ENCODE measurements at places on chromosomes 7 and 10.
A peak's percentile ranks its signal among the peaks of the same experiment; 100 is the strongest.

DNA sequence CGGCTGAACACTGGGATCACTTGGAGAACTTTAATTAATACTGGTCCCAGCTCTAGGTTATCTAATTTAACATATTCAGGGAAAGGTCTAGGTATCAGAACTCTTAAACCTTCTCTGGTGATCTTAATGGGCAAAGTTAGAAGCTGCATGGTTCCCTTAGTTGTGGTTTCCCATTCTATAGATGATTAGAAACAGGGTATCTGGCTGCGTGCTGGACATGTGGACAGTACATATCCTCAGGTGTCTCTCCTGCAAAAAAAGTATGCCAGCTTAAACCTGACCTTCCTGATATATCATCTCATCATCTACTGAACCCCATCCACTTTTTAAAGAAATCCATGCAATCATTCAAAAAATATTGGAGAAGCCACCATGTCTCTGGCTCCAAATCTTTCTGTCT, 284.5 kb upstream of the DKK1 start:
- DNase-seq: no peak

GRCh38 chr7:94330269-94331020, 64.2 kb upstream of the COL1A2 start:
- DNase-seq: no peak

GRCh38 chr10:8245131-8245813, 190.8 kb downstream of the GATA3 start:
- DNase-seq: peak; percentile 53

- no peak for DNase-seq
These were observed 1.5 kb downstream of the IRF5 start for GRCh38 chr7:128939075-128939860.

- no peak for DNase-seq
These were observed 72.4 kb downstream of the DENND2A start for GRCh38 chr7:140568021-140568813.

DNA sequence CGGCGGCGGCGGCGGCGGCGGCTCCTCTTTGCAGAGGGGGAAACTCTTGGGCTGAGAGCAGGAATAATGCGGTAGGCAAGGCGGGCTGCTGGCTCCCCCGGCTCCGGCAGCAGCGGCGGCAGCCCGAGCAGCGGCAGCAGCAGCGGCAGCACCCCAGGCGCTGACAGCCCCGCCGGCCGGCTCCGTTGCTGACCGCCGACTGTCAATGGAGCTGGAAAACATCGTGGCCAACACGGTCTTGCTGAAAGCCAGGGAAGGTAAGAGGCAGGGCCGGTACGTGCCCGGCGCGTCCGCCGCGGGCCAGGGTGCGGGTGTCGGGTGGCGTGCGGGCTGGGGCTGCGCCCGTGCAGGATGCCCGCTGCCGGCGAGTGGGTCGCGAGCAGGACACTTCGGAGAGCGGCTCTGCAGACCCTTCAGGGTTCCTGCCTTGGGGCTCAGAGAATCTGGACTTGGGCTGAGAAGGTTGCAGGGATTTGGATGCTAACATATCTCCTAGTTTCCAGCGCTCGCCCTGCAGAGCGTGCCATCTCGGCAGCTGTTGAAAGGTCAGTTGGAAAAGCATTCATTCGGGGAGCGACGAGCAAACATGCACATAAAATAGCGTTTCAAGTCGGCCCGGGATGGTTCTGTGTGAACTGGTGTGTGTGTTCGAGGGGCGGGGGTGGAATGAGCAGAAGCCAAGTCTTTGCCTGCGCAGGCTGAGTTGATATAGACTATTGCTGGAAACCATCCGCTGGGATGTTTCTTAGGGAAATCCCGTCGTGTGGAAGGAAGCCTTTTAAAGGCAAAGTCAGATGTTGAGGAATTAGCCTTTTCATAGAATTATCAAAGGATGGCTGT, 562 bp downstream of the GRK5 start:
- DNase-seq: no peak

GRCh38 chr7:92668564-92668963, 78.4 kb upstream of the FAM133B start:
- DNase-seq: no peak

DNA sequence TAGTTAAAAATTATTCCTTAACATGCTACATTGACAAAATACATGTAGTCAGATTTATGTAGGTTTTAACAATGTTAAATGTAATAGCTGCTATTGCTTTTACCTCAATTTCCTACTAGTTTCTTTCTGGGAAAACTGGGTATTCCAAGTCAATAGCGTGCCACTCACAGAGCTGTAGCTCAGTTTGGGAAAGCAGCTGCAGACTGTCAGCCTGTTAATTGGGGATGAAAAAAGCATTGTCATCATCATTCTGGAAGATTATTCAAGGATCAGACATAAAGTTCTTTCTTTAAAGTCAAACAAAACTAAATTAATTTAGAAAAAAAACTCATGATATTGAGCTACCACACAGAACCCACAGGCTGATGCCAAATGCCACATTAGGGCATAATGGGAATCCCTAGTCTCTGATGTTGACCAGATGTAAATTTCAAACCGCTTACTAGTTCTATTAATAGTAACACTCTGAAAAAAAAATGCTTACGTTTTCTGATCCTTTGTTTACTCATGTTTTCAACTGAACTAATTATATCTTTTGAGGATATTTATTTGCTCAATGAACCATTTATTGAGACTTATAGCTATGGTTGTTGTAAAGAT, 19.6 kb upstream of the AGMO start:
- DNase-seq: no peak

GRCh38 chr7:131090886-131091692, 236.6 kb upstream of the MKLN1 start:
- DNase-seq: no peak

DNA sequence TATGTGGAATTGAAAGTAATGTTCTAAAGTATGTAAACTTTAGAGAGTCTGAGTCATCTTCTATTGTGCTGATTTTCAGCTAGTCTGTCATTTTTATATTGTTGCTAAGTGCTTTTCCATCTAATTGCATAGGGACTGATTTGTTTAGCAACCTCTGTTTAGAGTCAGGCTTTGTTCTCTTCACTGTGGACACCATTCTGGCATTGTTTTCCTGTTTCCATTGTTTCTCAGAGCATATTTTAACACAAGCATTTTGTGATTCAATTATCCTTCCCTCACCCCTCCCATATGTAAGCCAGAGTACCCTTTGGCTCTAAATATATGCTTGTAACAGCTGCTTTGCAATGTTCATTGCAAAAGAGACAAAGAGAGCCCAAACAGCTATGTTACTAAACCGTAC, 748.4 kb upstream of the PHF14 start:
- DNase-seq: no peak

- DNase-seq: no peak
These were observed 224.1 kb downstream of the DOCK4 start for GRCh38 chr7:111982133-111982532.

DNA sequence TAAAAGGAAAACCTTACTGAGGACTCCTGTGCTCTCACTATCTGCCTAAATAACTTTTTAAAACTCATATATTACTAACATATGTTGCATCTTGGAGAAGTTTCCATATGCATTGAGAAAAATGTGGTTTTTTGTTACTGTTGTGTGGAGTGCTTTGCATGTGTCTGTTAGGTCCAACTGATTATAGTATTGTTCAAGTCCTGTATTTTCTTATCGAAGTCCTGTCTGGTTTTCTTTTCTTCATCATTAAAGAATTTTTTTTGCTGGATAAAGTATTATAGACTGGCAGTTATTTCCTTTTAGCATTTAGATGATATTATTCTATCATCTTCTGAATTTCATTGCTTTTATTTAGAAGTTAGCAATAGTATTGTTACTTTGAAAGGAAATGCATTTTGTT, 59.5 kb upstream of the ACSM6 start:
- no peak for DNase-seq

DNA sequence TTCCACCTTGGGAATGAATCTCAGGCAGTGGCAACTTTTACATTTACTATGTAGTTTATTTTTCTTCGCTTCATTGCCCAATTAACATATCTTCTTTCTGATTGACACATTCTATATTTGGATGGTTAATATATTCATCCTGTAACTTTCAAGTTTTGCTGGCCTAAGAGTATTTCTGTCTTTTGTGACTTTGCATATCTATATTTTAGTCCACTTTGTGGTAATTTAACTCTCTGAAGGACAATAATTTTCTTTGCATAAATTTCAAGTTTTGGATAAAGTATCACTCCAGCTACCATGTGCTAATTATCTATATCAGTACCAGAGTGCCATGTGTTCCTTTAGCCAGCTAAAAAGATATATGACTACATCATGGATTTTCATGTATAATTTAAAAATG, 151.5 kb upstream of the KAT6B start:
- no peak for DNase-seq

DNA sequence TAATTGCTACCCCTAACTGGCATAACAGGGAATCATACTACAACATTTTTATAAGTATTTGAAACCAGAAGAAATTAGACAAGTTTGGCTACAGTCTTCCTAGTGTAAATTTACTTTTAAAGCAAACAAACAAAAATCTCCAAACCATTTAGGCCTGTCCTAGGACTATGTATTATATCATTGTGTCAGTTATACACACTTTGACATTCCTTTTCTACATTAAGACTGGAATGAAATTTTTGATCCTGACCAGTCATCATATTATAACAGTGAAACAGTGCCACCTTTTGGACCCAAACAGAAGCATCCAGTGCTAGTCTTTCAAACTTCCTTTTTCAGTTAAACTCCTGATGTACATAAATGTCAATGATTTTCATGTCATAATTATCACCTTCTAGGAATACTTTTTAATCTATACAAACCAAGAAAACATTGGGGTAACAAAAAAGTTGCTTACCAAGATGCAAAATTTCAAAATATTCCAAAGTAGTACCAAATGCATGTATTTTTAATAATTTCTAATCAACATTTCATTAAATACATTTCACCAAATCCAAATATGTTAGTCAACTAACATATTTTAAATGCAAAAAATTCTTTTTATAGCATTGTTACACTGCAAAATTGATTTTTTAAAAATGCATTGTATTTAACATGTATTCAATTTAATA, 75.7 kb downstream of the IMMP2L start:
- DNase-seq: peak; percentile 12

- DNase-seq: no peak
These were observed 928.5 kb downstream of the DNAJB9 start for GRCh38 chr7:109498131-109498530.

DNA sequence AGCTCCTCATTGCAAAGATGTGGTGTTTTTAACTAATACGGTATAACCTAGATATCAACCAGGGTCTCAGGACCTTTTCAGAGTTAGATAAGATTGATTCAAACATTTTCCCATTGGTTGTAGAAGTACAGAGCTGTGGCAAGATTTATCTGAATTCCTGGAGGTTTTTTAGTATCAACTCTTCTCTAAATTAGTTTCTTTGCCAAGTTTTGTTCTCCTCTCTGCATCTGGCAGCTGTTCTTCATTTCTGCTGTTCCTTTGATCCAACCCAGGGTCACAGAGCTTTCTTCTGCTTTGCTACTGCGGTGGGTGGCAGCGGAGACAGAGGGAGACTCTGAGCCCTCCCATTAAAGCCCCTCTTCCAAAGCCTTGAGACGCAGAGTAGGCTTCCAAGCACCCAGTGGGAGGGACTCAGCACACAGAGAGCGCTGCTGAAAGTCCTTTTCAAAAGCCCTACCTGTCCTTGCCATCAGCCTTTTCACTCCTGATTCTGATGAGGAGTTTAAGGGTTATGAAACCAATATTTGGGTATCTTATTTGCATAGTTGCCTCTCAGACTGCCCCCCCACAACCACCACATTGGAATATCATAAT, 146.3 kb upstream of the EEPD1 start:
- DNase-seq: no peak

DNA sequence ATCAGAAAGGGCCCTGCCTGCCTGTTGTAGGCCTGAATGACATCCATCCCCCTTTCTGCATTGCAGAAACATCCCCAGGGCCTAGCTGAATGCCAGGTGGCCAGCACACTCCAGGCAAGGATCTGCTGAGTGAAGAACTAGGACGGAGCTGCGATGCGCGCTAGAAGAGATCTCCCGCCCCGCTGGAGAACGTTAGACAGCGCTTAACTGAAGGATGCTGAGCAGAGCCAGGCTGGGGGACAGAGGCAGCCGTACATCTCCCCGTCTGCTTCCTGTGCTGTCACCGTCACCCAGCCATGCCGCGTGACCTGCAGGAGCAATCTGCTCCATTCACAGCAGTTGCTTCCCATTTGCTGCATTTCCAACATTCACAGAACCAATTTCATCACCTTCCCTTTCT, 73.3 kb downstream of the FAM53B start:
- DNase-seq: no peak

DNA sequence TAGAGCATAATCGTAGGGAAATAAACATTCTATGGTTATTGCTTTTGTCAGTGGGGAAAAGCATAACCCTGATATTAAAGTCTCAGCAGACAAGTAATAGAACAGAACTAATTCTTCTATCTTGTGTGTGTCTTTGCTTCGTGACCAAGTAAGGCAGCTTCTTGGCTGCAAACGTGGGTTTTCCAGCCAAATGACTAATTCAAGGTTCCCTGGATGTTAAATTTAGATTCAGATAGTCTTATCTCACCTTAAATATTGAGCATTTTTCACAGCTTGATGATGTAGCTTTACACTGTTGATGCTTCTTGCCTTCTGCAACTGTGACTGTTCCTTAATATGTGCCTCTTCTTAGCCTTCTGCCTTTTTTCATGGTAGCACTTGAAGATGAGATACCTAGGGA, 113.0 kb downstream of the EXOC4 start:
- no peak for DNase-seq

DNA sequence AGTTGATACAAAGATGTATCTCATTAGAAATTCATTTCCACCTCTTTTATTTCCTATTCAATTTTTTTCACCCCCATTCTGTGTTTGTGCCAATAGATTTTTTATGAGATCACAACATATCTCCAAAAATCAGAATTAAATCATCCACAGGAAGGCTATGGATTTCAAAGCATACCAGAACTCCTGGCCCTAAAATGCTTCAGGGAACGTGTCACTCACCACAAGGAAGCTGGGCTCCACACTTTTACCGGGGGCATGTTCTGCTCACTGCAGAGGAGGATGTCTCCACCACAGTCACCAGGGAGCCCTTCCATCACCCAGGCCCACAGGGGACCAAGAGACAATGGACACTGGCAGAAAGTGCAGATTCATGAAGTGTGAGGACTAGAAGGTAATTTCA, 456.8 kb downstream of the KCNMA1 start:
- no peak for DNase-seq

DNA sequence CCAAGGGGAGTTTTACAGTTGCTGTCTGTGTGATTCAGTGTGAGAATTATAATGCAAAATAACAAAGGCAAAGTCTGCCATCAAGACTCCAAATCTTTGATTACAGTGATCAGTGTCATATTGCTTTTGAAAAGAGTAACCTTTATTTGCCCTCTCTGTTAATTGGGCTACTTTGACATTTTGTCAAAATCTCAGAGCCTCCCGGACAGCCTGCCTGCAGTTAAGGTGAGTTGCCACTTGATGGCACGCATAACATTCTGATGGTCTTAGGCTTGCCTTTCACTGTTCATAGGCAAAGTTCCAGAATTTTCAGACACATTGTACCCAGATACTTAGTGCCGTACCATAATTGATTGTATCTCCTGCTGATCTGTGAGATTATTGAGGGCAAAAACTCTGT, 253.5 kb downstream of the ABCA13 start:
- no peak for DNase-seq

- DNase-seq: no peak
These were observed 90.6 kb downstream of the MARCHF5 start for GRCh38 chr10:92381543-92381954.

GRCh38 chr10:128068398-128069285, 57.6 kb downstream of the MKI67 start:
- no peak for DNase-seq
